ENCODE measurements at places on chromosomes 7 and 10. TPM values are rescaled to one million over a fixed set of nuclear protein-coding genes. Genes with fewer than 3 reads are reported as not detected.
A peak's percentile ranks its signal among the peaks of the same experiment; 100 is the strongest.

The ARHGEF5 gene
- total RNA-seq, result 14.5 TPM

DNA sequence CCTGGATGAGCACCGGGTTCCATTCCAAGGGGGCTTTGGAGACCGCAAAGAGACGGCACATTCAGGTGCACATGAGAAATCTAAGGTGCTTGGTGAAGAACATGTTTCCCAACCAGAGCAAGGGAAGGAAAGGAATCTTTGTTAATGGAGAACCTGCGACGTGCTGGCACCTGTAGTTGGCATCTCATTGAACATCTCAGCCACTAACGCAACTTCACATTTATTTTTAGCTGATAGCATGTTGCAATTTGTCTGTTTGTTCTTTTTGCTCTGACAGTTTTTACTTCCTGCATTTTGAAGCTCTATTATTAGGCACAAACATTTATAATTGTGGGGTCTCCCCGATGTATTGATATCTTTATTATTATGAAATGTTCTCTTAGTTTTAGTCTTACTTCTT is 316.7 kb downstream of the TCERG1L start:
- H3K4me1 ChIP-seq, result no peaks in the 10 kb centered on the region
- H3K27ac ChIP-seq, result no peak overlapping the region
- no peaks in the 10 kb centered on the region for H3K27me3 ChIP-seq
- H3K4me3 ChIP-seq, result no peak overlapping the region

The LRIT1 gene
- total RNA-seq, result not detected

The KCNH2 gene
- 0.65 TPM for total RNA-seq

The CYP2W1 gene
- not detected for total RNA-seq

- no peaks in the 10 kb centered on the region for H3K27me3 ChIP-seq
- H3K4me3 ChIP-seq, result no peak overlapping the region
- H3K4me1 ChIP-seq, result no peaks in the 10 kb centered on the region
These were observed 48.2 kb upstream of the GPAM start for GRCh38 chr10:112231602-112232400.

DNA sequence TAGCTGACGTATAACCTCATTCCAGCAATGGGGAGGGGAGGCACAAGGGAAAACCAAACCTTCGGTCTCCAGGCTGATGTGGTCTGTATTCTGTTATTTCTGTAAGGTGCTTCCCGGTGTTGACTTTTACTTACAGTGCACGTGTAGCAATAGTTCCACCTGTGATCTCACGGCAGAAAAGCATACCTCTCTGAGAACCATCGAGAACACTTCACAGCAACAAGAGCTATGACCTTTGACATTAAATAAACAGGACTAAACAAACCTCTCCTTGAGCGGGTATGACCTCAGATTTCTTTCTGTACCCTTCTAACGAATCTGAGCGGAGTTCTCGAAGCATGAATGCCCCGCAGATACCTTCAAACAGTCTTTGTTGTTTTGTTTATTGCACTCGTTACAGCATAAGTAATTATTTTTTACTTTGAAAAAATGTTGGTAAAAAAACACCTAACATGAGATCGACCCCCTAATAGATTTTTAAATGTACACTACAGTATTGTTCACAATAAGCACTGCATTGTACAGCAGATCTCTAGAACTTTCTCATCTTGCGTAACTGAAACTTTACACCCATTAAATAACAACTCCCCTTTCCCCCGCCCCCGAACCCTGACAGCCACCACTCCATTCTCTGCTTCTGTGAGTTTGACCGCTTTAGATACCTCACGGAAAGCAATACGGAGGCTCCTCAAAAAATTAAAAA is 282.3 kb downstream of the GATA3 start:
- no peak overlapping the region for H3K27ac ChIP-seq
- no peak overlapping the region for H3K4me3 ChIP-seq

- H3K4me3 ChIP-seq, result no peak overlapping the region
- H3K27ac ChIP-seq, result no peak overlapping the region
- H3K36me3 ChIP-seq, result no peaks in the 10 kb centered on the region
- no peaks in the 10 kb centered on the region for H3K4me1 ChIP-seq
- no peak for DNase-seq
- H3K27me3 ChIP-seq, result no peaks in the 10 kb centered on the region
These were observed 78.2 kb downstream of the VTI1A start for GRCh38 chr10:112525200-112525599.

DNA sequence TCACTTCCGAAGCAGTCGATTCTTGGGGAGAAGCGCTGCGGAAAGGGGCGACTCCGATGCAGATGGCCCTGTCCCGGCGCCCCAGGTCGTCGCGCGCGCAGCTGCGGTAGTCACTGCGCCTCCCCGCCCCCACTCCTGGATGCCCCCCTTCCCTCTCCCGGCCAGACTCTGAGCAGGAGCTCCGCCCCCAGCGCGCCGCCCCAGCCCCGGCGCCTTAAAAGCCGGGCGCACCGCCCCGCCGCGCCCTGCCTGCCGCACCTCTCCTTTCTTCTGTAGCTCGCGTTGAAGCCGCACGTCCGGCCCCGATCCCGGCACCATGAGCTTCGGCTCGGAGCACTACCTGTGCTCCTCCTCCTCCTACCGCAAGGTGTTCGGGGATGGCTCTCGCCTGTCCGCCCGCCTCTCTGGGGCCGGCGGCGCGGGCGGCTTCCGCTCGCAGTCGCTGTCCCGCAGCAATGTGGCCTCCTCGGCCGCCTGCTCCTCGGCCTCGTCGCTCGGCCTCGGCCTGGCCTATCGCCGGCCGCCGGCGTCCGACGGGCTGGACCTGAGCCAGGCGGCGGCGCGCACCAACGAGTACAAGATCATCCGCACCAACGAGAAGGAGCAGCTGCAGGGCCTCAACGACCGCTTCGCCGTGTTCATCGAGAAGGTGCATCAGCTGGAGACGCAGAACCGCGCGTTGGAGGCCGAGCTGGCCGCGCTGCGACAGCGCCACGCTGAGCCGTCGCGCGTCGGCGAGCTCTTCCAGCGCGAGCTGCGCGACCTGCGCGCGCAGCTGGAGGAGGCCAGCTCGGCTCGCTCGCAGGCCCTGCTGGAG is at the start of gene INA:
TSS of gene INA (plus strand) at position 243 of the 817 bp plus-strand sequence. CDS start at position 317, 74 bp downstream.
- H3K27me3 ChIP-seq, result no peaks in the 10 kb centered on the region
- H3K27ac ChIP-seq, result no peak within 1 kb of the TSS
- H3K36me3 ChIP-seq, result no peaks in the 10 kb centered on the region
- H3K4me3 ChIP-seq, result no peak within 1 kb of the TSS
- peak; percentile 74 for DNase-seq

DNA sequence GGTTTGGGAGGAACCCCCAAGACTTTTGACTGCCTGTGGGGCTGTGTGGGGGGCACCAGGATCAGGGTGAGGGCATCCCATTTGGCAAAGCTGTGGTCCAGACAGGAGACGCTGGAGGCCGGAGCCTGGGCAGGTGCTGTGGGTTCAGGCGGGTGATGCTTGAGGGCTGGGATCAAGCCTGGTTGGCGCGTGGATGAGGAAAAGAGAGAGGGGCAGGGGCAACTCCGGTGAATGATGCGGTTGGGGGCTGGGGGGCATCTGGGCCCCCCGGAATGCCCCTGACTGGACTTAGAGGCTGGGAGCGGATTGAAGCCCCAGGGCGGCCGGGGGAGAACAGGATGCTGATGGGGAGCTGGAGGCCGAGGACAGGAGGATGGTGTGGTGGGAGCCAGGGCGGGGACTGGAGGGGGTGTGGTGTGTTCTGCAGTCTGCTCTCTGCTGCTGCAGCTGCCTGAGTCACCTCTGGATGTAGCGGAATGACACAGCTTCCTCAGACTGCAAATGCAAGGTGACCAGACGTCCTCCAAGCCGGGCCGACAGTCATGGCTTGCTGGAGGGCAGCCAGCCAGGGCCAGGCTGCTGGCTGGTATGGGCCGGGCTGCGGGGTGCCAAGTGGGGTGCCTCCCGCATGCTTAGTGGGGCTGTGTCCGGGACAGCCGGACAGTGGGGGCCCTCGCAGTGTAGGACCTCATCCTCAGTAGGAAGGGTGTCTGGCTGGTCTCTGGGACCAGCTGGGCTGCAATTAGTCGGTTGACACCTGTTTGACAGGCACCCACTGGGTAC is 3.2 kb downstream of the MAFK start:
- H3K27me3 ChIP-seq, result no peaks in the 10 kb centered on the region
- no peak overlapping the region for H3K4me3 ChIP-seq
- no peaks in the 10 kb centered on the region for H3K36me3 ChIP-seq

The MYPN gene
- total RNA-seq, result 0.10 TPM

DNA sequence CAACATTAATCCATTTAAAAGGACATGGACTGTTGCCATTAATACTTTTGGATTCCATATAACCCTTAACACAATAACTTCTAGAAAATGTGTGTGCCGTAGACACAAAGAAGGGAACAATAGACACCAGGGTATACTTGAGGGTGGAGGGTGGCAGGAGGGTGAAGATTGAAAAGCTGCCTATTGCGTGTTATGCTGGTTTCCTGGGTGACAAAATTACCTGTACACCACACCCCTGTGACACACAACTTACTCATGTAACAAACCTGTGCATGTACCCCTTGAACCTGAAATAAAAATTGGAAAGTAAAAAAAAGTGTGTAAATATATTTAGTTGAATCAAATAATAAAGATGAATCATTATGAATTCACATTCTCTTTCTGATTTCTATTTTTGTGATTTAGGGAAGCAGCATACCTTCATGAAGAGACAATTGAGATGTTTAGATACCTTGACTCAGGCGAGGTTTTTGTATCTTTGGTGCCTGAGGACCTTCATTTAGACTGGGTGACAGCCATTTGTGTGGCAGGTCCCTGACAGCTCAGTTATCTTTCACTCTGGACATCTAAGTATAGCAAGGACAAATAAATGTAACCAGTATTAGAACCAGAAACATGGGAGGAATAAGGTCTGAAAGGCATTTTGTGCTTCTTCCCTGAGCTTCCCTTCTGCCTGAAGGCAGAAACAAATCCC is 28.7 kb downstream of the GIMAP8 start:
- no peaks in the 10 kb centered on the region for H3K27me3 ChIP-seq
- H3K4me3 ChIP-seq, result no peak overlapping the region
- no peaks in the 10 kb centered on the region for H3K36me3 ChIP-seq
- H3K27ac ChIP-seq, result no peak overlapping the region
- no peaks in the 10 kb centered on the region for H3K4me1 ChIP-seq

The PRSS37 gene
- total RNA-seq, result not detected

GRCh38 chr7:11779864-11780674 is 51.9 kb downstream of the THSD7A start:
- H3K36me3 ChIP-seq, result no peaks in the 10 kb centered on the region
- H3K27ac ChIP-seq, result no peak overlapping the region
- DNase-seq, result no peak

The LOXL4 gene
- total RNA-seq, result 29.9 TPM

GRCh38 chr10:125048094-125048864 is 106.4 kb downstream of the ZRANB1 start:
- H3K27me3 ChIP-seq, result no peaks in the 10 kb centered on the region
- H3K4me1 ChIP-seq, result no peaks in the 10 kb centered on the region
- H3K36me3 ChIP-seq, result no peaks in the 10 kb centered on the region
- H3K4me3 ChIP-seq, result no peak overlapping the region
- peak; percentile 95 for DNase-seq

GRCh38 chr10:108753326-108753725 is 1170.0 kb downstream of the XPNPEP1 start:
- no peak overlapping the region for H3K27ac ChIP-seq
- DNase-seq, result no peak
- H3K27me3 ChIP-seq, result no peaks in the 10 kb centered on the region
- no peaks in the 10 kb centered on the region for H3K36me3 ChIP-seq

DNA sequence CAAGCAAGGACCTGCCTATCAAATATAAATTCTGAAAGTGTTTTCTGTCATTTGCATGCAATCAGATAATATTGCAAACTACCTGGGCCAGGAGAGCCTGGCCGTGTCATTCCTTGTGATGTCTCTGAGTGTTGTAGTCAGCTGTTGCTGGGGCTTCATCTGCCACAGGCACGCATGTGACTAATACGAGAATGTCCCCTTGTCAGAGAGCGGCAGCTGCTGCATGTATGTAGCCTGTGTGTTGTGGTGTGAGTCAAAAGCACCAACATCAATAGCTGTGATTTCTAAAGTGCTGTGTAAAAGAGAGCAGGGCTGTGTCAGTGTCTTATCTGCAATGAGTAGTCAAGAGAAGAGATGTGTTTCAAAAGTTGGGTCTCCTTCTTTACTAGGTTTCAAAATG is 155.4 kb downstream of the POU6F2 start:
- DNase-seq, result no peak
- H3K4me1 ChIP-seq, result no peaks in the 10 kb centered on the region
- no peak overlapping the region for H3K4me3 ChIP-seq

The AOC1 gene
- total RNA-seq, result 0.72 TPM

The LCOR gene
- 38.9 TPM for total RNA-seq

DNA sequence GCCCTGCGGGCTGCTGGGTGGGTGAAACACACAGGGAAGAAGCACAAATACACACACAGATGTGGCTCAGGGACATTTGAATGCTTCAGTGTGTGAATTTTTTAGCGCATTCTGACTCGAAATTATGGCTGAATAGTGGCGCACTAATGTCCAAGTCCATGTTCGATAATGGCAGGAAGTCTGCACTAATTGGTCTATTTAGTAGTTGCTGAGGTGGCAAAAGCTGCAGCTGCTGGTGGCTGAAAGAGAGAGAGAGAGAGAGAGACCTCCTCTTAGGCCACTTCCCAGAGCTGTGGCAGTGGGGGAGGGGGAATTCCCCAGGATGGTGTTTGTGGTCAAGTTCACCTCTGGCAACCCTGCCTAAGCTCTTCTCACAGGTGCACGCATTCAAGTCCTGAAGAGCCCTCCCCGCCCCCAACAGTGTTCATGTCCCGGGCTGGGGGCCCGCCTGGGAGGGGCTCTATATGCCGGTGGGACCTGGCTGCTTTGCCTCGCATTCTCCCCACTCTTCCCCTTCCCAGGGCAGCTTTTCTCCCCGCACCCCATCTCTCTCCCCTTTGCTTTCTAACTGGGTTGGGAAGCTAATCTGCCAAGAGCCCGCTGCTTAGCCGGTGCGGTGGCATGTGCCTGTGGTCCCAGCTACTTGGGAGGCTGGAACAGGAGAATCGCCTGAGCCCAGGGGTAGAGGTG is 6.0 kb upstream of the MNX1 start:
- DNase-seq, result no peak
- no peak overlapping the region for H3K27ac ChIP-seq
- H3K27me3 ChIP-seq, result no peaks in the 10 kb centered on the region
- H3K4me3 ChIP-seq, result no peak overlapping the region
- H3K36me3 ChIP-seq, result no peaks in the 10 kb centered on the region

The POLR2J2 gene
- total RNA-seq, result 10.0 TPM

DNA sequence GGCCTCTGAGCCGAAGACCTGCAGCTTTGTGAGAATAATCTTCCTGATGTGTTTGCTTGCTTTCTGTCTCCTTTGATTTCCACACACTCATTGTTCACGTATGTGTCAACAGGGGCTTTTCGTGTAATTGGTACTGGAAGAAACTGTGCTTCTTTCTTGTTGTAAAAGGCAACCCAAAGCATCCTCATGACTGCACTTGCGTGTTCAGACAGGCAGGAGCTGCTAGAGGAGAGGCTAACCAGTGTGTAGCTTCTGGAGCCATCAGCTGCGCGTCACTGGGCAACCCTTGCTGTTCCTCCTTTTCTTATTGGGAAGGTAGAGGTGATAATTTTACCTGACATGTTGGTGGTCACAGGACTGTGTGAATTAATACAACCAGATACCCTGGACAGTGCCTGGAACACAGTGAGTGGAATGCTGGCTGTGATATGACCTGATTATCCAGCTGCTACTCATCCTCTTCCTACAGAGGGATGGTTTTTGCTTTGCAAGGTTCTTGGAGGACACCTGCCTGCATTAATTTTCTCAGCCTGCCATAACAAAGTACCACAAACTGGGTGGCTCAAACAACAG is 213.0 kb downstream of the ABCA13 start:
- no peak for DNase-seq
- no peak overlapping the region for H3K27ac ChIP-seq
- no peaks in the 10 kb centered on the region for H3K27me3 ChIP-seq
- H3K4me1 ChIP-seq, result no peaks in the 10 kb centered on the region
- no peaks in the 10 kb centered on the region for H3K36me3 ChIP-seq
- no peak overlapping the region for H3K4me3 ChIP-seq

The FZD1 gene
- total RNA-seq, result 38.5 TPM

The NAT16 gene
- not detected for total RNA-seq
